ENCODE measurements at places on chromosomes 6 and 20. TPM values are rescaled to one million over a fixed set of nuclear protein-coding genes. Genes with fewer than 3 reads are reported as not detected.

Gene MOXD1
- total RNA-seq, result 0.75 TPM

Gene MDFI
- total RNA-seq, result 94.7 TPM

Gene COL9A3
- total RNA-seq, result 13.8 TPM

Gene HTR1E
- not detected for total RNA-seq

Gene BPIFB2
- not detected for total RNA-seq

Data from ascending aorta (tissue), 2 donors.